ENCODE measurements at places on chromosomes 16 and 17. TPM values are rescaled to one million over a fixed set of nuclear protein-coding genes. Genes with fewer than 3 reads are reported as not detected.

- no peak for DNase-seq
Measured at GRCh38 chr17:83204230-83204725, 124.9 kb downstream of the METRNL start.

- no peak for DNase-seq
Measured at GRCh38 chr17:75551266-75551665, 25.8 kb downstream of the LLGL2 start.

GRCh38 chr17:27264068-27264812, 29.7 kb upstream of the WSB1 start:
- DNase-seq: no peak

DNA sequence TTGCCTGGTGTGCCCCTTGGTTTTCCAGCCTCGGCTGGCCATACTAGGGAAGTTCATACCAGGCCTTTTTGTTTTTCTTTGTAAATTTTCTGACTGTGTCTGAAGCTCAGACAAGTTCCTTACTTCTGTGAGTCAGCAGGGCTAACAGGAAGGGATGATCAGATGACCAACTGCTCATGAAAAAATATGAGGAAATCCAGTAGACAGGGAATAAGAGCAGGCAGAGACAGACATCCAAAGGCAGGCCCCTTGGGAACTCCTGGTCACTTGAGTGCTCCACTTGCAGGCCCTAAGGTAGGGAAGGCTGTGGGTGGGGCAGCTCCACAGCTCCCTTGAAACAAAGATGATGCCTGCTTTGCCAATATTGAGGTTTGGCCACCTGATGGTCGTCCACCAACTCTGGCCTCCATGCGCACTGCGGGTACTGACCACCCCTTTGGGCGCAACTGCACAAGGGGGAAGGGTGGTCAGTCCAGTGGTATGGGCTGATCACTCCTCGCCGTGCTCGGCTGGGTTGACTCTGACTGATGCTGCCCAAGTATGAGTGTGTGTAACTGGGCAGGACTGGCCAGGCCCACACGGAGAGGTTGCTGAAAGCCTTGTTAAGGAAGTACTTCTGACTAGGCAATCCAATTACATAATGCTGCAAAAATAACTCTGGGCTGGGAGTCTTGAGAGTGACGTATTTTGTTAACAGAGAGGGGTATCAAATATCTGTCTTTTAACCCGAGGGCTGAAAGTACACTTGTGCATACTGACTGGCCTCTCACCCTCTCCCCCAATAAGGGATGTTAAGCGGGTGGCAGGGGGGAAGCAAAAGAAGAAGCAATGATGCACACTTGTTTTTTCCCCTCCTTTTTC, 20.8 kb upstream of the ZFHX3 start:
- DNase-seq: peak; percentile 98

- no peak for DNase-seq
Measured at GRCh38 chr16:84561291-84561690, 56.6 kb downstream of the COTL1 start.

- DNase-seq: no peak
Measured at GRCh38 chr16:81964808-81965207, 46.5 kb downstream of the SDR42E1 start.

DNA sequence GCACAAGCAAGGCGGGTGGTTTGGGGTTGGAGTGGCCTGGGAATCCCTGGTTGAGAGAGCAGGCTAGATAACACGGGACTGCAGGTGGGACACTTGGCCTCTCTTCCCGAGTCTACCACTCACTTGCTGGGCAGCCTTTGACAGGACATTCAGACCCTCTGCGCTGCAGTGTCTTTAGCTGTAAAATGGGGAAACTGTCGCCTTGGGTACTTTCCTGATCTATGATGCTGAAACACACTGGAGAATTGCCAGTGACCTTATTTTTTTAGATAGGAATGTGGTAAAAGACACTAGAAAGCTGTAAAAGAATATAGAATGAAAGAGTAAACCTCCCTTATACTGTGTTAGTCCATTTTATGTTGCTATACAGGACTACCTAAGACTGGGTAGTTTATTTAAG, 30.5 kb downstream of the KSR1 start:
- no peak for DNase-seq

PRR15L gene
- not detected for polyA plus RNA-seq
